ENCODE measurements at places on chromosomes 11 and 22.

DNA sequence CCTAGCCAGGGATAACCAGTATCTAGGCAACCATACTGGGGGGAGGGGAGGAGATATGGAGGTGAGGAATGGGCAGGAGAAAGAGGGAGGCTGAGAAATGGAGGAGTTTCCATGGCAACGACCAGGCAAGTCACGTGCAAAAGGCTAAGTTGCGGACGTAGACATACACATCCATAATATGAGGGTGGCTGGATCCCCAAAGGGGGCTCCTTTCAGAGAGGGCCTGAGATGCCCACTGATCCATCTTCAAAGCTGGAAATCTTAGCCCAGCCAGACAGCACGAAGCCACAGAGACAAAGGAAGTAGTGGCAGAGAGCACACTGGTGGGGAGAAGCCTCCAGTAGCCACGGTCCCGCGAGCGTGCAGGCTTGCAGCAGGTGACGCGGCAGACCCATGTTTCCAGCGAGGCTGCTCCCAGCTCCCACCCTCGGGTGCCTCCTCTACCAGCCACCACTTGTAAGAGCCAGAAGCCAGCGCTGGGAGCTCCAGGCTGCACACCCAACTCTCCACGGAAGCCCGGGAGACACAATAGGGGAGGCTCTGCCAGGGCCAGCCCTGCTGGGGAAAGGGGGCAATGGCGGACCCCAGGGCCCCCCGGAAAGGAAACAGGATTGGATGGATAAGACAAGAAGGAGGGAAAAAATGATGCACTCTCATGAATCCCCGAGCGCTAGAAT lies 938 bp downstream of the FXYD6 start:
- no peak for DNase-seq

GRCh38 chr11:134742224-134742612 lies 330.2 kb upstream of the B3GAT1 start:
- no peak for DNase-seq

GRCh38 chr11:60378354-60378753 lies at the start of gene MS4A7:
TSS of gene MS4A7 (plus strand) at chr11:60378532. CDS start at chr11:60383142, 4,610 bp downstream.
- peak; percentile 67 for DNase-seq

- DNase-seq = peak; percentile 61
Observed at GRCh38 chr11:8671193-8671612, 11.3 kb downstream of the TRIM66 start.

GRCh38 chr11:12076840-12077534 lies 33.4 kb upstream of the MICAL2 start:
- DNase-seq = no peak

DNA sequence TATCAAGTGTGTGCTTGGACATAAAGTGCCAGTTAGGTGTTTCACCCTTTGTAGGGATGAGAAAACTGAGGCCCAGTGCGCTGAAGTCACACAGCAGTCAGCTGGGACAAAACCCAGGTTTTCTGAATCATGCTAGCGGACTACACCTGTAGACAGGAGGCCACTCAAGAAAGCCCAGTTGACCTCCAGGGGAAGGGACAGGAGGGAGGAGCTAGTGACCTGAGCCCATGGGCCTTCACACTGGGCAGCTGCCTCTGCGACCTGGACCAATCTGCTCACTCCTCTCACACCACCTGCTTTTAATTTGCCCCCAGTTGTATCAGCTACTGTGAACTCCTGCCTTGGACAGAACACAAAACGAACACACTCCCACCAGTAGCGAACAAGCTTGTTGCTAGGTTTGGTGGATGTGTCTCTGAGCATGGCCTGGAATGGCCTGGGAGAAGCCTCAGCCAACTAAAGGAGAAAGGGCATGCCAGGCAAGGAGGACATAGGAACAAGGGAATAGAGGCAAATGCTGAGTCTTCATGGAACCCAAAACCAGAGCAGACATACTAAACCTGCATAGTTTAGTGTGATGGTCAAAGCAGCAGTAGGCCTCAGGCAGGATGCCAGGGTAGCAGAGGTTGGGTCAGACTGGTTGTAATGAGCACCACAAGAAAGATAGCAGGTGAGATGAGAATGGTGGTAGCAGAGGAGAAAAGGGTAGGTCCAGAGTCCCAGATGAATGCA lies 7.2 kb downstream of the LMO1 start:
- DNase-seq = no peak

- peak; percentile 9 for DNase-seq
Observed at GRCh38 chr22:39223091-39223710, 21.6 kb downstream of the PDGFB start.

DNA sequence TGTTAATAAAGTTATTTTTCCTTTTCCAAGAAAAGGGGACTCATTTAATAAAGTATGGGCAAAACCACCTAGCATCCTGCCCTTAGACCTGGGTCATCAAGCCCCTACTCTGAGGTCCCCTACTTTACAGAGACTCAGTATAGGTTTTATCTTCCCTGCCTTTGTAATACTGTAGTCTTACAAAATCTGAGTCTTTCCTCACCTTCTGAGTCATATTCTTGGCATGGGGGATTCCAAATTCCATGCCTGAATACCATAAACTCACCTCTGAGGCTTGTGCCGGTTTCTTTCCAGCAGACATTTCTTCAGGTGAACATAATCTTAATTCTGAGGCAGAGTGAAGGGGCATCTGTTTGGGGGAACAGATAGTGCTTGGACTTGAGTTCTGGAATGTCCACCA lies 282.5 kb downstream of the KCNA4 start:
- DNase-seq = no peak

DNA sequence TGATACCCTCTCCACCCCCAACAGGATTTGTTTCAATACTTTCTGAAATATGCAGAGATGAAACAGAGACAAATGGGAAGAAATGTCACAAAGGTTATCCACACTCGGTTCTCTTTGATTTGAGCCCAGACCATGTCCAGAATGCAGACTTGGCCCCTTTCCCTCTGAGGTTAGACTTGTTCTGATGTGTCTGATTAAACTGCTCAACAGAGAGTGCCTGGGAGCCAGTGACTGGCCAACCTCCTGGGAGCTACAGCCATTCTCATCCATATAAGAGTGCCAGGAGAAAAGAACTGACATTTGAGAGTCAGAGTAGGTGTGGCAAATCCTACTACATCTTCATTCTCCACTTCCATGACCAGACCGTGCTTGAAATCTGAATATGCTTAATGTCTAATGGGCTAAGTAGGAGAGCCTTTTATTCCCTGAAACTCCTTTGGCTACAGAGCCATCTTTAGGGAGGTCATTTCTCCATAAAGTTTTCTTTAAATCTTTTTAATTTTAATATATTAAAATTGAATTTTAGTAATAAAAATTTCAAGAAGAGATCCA lies 201.4 kb downstream of the BLID start:
- DNase-seq = no peak

- no peak for DNase-seq
Observed at GRCh38 chr11:72497731-72498130, 63.4 kb upstream of the CLPB start.

DNA sequence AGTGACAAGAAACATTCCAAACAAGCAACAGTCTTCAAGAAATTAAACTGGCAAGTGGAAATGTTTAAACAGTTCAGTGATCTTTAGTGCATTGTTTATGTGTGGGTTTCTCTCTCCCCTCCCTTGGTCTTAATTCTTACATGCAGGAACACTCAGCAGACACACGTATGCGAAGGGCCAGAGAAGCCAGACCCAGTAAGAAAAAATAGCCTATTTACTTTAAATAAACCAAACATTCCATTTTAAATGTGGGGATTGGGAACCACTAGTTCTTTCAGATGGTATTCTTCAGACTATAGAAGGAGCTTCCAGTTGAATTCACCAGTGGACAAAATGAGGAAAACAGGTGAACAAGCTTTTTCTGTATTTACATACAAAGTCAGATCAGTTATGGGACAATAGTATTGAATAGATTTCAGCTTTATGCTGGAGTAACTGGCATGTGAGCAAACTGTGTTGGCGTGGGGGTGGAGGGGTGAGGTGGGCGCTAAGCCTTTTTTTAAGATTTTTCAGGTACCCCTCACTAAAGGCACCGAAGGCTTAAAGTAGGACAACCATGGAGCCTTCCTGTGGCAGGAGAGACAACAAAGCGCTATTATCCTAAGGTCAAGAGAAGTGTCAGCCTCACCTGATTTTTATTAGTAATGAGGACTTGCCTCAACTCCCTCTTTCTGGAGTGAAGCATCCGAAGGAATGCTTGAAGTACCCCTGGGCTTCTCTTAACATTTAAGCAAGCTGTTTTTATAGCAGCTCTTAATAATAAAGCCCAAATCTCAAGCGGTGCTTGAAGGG lies 6.0 kb downstream of the MALAT1 start:
- peak; percentile 26 for DNase-seq

- no peak for DNase-seq
Observed at GRCh38 chr11:105392556-105392955, 217.3 kb upstream of the GRIA4 start.

DNA sequence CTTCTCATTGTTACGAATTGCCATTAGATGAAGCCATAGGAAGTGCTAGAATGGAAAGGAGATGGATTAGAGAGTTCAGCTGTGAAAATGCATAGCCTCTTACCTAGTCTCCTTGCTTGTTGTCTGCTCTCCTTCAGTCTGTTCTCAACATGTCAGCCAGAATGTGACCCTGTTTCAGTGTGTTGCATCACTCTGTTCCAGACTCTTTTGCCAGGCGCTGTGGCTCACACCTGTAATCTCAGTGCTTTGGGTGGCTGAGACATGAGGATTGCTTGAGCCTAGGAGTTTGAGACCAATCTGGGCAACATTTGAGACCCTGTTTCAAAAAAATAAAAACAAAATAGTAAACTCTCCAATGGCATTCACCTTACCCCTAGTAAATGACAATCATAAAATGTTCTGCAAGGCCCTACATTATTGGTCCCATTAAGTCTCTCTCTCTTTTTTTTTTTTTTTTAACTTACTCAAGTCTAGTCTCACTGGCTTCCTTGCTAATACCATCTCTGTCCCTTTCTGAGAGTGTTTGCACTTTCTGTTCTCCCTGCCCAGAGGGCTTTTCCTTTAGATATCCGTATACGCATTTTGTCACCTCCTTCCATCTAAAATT lies 39.4 kb downstream of the CYP2R1 start:
- DNase-seq = no peak

- no peak for DNase-seq
Observed at GRCh38 chr22:49791682-49792081, 36.0 kb downstream of the BRD1 start.

- no peak for DNase-seq
Observed at GRCh38 chr11:45930951-45931570, 8.6 kb downstream of the LARGE2 start.

DNA sequence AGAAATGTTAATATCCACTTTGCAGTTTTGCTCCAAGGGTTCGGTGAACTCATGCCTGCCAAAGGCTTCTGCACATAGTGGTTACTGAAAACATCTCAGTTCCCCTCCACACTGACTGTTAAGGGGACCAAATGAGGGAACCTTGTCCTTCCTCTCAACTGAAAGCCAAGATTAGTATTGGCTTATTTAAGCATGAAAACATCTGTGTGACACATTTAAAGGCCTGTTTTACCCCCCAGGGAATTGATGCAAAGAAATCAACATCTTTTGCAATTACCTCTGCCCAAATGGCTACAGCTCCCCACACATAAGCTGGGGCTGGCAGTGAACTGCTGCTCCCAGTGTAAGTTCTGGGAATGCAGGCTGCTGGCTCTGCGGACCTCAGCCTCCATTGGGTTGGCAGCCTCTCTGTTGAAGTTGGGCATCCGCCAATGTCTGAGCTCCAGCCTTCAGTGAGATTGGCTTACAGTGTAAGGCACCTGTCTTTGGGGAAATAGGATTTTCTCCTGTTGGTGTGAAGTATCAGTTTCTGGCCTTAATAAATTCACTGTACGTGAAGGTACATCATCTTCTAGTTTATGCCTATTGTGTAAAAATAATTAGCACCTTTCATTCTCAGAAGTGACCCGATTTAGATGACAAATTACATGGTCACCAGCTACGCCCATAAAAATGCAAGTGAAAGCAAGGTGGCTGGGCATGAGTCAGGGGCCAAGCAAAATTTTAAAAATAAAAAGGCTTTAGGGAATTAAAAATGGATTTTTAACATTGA lies 213.4 kb upstream of the SYN3 start:
- DNase-seq = no peak

GRCh38 chr11:2275334-2276279 lies 5.2 kb upstream of the ASCL2 start:
- no peak for DNase-seq

- DNase-seq = no peak
Observed at GRCh38 chr22:29155966-29156365, 49.7 kb upstream of the EMID1 start.

GRCh38 chr11:75719340-75720239 lies 2.0 kb downstream of the MOGAT2 start:
- peak; percentile 23 for DNase-seq
